ENCODE measurements at places on chromosomes 16 and 17.

- DNase-seq, result no peak
Measured at GRCh38 chr17:46916211-46916610, 6.7 kb upstream of the GOSR2 start.

DNA sequence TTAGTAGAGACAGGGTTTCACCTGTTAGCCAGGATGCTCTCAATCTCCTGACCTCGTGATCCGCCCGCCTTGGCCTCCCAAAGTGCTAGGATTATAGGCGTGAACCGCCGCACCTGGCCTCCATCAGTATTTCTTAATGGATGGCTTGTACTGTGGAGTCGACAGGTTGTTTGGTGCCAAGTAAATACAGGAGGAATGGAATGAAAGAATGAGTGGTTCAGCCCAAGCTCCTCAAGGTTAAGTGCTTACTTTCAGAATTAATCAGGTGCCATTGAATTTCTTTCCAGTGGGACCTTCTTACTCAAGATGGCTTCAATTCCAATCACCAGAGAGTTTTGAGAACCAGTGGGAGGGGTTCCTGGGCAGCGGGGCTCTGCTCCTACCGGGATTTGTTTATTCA lies 25.0 kb downstream of the ALOX15 start:
- DNase-seq, result no peak

GRCh38 chr17:33328129-33328528 lies 35.0 kb upstream of the ASIC2 start:
- peak; percentile 77 for DNase-seq

DNA sequence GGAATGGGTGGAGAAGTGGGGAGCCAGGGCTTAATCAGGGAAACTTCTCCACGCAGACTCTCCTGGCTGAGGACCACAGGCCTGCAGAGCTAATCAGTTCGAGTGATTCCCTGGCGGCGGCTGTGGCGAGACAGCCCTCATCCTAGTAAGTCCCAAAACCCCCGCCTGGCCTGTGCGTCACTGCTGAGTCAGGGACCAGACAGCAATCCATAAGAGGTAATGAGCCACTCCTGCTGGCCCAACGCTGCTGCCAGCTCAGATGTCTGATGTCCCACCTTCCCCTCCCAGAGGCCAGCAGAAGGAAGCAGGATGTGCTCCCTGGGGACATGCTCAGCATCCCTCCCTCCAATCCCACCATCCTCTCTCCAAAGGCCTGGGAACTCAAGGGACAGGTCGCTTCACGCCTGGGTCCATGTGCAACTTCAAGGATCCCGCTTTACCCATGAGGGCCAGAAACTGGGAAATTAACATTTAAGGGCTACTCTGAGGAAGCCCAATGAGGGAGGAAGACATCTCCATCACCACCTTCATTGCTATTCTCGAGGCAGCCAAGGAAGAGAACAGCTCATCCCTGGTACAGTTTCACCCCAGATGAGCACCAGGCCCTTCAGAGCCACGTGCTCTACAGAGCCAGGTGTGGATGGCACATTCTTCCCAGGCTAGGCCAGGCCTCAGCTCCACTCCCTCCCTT lies 7.9 kb downstream of the ACLY start:
- no peak for DNase-seq

- no peak for DNase-seq
Measured at GRCh38 chr16:31460582-31461002, 1.3 kb downstream of the ARMC5 start.

GRCh38 chr16:23508589-23509440 lies 1.5 kb downstream of the GGA2 start:
- peak; percentile 24 for DNase-seq

- DNase-seq, result no peak
Measured at GRCh38 chr17:58313815-58314705, 14.5 kb downstream of the TSPOAP1 start.

- DNase-seq, result no peak
Measured at GRCh38 chr17:30312226-30312625, 20.5 kb upstream of the BLMH start.

DNA sequence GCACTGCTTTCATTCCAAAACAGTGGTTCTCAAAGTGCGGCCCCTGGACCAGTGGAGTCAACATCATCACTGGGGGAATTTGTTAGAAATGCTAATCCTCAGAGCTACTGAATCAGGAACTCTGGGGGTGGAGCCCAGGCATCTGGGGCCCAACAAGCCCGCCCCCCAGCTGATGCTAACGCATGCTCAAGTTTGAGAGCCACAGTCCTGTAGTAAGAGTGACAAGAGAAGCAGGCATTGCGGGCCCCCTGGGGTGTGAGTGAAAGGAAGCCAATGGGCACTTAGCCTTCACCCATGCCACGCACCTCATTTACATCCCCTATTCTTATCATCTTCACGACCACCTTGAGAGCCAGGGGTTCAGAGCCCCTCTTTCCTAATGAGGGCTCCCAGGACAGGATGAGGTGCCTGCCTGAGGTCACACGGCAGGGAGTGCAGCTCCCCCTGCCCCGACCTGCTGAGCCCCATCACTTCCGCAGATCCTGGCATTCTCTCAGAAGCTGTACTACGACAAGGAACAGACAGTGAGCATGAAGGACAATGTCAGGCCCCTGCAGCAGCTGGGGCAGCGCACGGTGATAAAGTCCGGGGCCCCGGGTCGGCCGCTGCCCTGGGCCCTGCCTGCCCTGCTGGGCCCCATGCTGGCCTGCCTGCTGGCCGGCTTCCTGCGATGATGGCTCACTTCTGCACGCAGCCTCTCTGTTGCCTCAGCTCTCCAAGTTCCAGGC lies 9.1 kb downstream of the CA4 start:
- DNase-seq, result no peak

DNA sequence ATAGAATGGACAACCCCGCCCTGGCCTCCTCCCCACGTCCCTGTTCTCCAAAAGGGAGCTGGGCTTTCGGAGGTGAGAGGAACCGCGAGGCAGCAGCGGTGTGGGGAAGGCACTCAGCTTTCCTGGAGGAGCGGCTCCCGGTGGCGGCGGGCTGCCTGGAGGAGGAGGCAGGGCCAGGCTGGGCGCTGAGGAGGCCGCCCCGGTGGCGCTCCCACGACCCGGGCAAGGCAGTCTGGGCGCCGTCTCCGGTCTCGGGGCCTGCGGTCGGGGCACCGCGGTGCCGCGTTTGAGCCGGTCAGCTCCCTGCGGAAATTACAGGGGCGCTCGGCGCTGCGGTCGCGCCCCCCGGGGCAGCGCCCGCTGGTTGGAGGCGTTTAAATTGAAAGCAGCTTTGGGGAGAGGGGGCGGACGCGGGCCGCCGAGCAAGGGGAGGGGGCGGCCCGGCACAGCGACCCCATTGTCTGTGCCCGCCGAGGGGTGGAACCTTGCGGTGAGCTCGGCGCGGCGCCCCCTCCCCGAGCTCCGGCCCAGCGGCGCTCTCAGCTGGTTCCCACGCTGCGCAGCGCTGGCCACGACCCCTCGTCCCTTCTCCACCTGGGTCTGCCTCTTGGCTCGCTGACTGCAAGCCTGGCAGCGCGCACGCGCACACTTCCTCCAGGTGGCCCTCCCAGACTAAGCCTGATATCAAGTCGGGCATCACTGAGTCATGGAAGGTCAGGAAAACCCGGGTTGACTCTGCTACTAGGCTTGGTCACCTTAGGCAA lies 58.7 kb upstream of the DLX4 start:
- peak; percentile 58 for DNase-seq

GRCh38 chr17:56177361-56177760 lies 24.1 kb downstream of the ANKFN1 start:
- DNase-seq, result no peak

GRCh38 chr17:19673623-19674022 lies 25.1 kb downstream of the ALDH3A2 start:
- DNase-seq, result no peak

- DNase-seq, result no peak
Measured at GRCh38 chr16:26491101-26491670, 575.5 kb upstream of the C16orf82 start.

- DNase-seq, result no peak
Measured at GRCh38 chr17:53628011-53628410, 194.7 kb upstream of the KIF2B start.

DNA sequence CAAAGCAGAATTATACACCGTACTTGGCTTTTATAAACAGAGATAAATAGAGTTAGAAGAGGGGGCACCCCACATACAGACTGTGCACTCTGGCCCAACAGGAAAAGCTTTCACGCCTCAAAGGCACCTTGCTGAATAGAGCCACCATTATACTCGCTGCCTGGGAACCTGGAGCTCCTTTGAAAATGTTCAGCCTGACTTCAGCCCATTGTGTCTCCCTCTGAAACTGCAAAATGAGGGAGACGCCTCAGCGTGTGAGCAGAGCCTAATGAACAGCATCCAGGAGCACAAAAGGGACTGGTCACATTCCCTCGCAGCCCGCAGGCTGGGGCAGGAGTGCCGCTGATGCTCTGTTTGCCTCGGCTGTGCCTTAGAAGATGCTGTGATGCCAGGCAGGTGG lies 46.3 kb downstream of the ABCC12 start:
- DNase-seq, result no peak

- DNase-seq, result no peak
Measured at GRCh38 chr16:87114832-87115231, 202.4 kb downstream of the C16orf95 start.

- no peak for DNase-seq
Measured at GRCh38 chr16:77917971-77918370, 104.4 kb upstream of the CLEC3A start.

- no peak for DNase-seq
Measured at GRCh38 chr17:52678211-52678610, 519.7 kb upstream of the CA10 start.

Measured in nephron progenitor cell (in vitro differentiated cells).